Right kidney (tissue), 9 donors: ENCODE measurements at places on chromosomes 2 and 18.

- no peak for DNase-seq
Observed at GRCh38 chr18:46488471-46489213, 168.4 kb downstream of the LOXHD1 start.

- no peak for DNase-seq
Observed at GRCh38 chr18:79587779-79588635, 91.6 kb upstream of the CTDP1 start.

DNA sequence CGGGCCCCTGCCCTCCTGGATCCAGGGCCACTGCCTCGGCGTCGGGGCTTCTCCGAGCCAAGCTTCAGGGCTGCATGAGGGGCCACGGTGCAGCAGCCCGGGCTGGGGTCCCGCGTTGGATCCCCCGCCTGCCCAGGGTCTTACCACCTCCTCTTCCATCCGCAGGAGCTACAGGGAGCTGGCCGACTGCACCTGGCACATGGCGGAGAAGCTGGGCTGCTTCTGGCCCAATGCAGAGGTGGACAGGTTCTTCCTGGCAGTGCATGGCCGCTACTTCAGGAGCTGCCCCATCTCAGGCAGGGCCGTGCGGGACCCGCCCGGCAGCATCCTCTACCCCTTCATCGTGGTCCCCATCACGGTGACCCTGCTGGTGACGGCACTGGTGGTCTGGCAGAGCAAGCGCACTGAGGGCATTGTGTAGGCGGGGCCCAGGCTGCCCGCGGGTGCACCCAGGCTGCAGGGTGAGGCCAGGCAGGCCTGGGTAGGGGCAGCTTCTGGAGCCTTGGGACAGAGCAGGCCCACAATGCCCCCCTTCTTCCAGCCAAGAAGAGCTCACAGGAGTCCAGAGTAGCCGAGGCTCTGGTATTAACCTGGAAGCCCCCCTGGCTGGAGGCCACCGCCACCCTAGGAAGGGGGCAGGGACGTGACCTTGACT is 52.1 kb downstream of the RAMP1 start:
- DNase-seq = no peak

- peak; percentile 73 for DNase-seq
Observed at GRCh38 chr2:20667531-20668401, 822 bp downstream of the GDF7 start.

GRCh38 chr2:215137329-215137686 is 1.1 kb downstream of the ABCA12 start:
- no peak for DNase-seq

DNA sequence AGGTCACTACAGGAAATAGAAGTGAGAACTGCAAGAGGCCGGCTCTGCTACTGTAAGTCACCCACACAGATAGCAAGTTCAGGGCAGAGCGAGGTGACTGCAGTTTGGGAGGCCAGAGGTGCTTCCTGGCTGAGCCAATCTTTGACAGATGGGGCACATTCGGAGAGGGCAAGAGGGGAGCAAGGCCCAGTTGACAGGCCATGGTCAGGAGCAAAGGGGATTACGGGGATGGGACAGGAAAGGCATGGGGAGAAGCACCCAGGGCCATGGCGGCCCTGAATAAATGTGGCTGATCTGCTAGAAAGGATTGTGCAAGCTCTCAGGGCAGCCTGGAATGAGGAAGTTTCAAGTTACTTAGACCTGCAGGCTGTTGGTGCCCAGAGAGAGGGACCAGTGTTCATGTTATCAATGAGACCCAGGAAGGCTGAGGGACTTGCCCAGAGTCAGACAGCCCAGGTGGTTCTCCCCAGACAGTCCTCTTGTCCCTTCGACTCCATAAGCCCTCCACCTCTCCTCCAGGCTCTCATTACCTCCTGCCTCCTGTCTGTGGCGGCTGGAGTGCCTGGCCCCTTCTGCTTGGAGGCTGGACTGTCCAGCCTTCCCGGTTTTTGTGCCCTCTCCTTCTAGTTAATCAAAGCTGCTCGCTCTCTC is 123.3 kb downstream of the CTIF start:
- DNase-seq = peak; percentile 51

DNA sequence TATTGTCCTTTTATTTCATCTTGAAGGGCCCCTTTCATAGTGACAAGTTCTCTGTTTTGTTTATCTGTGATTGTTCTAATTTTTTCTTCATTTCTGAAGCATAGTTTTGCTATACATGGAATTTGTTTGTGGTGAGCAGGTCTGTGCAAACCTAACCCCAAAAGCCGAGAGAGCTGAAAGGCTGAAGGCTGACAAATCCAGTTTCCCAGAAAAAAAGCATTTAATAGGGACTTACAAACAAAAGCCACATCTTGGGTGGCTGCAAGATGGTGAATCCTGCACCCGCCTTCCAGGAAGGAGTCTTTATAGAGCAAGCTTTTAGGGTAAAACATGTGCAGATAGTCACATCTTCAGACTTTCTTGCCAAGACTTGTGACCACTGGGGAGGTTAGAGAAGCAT is 473.4 kb upstream of the TRIB2 start:
- no peak for DNase-seq

DNA sequence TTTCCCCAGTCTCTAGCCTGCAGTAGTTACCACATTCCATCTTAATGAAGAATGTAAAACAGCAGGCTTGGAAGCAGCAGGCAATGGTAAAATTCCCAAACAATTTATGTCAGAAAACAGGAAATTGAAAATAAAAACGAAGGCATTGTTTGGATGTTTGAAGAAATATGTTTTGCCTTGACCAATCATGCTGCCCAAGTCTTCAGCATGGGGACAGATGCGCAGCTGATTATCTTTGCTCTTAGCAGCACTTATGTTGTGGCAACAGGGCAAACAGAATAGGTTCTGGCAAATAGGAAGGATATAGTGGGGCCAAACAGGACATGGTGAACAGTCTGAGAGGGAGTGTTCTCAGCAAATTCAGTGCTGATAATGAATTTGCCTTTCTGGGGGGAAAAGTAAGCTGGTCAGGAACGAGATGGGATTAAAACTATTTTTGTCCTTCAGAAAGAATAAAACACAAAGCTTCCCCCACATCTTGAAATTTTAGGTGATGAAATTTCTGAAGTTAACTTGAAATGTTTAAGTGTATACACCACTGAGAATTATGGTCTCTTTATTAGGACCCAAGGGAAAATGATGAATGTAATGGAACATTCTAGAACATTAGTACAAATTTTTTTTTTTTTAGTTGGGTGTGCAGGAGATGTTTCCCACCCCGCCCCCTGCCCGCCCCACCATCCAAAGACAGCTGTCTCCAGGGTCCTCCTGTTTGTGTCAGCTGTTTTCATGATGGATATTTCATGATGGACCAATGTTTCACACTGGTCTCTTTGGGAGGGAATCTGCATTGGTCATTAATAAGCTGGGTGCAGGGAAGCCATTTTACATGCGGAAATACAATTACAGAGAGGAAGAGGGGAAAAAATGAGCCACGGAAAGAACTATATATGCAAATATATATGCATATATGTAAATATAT is 239.5 kb upstream of the REV1 start:
- DNase-seq = no peak

- DNase-seq = no peak
Observed at GRCh38 chr2:162795312-162795711, 43.3 kb downstream of the KCNH7 start.

- DNase-seq = no peak
Observed at GRCh38 chr18:48600456-48601090, 61.7 kb downstream of the CTIF start.

DNA sequence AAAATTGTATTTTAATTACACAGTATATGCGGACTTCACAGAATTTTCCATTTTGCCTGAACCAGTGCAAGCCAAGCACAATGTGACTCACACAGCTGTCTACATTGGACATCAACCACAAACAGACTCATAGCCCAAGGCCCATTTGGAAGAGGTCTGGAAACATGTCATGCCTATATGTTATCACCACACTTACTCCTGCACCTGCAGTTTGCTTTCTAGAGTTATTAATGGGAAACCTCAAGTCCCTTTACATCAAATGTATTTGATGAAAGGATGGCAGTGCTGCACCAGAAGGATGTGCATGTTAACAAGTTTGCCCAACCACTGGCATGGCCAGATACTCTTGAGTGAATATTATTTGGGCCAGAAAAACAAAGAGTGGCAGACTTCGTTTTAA is 548.9 kb upstream of the CDH2 start:
- DNase-seq = no peak

GRCh38 chr2:183040604-183041003 is 2.3 kb upstream of the NCKAP1 start:
- DNase-seq = no peak

DNA sequence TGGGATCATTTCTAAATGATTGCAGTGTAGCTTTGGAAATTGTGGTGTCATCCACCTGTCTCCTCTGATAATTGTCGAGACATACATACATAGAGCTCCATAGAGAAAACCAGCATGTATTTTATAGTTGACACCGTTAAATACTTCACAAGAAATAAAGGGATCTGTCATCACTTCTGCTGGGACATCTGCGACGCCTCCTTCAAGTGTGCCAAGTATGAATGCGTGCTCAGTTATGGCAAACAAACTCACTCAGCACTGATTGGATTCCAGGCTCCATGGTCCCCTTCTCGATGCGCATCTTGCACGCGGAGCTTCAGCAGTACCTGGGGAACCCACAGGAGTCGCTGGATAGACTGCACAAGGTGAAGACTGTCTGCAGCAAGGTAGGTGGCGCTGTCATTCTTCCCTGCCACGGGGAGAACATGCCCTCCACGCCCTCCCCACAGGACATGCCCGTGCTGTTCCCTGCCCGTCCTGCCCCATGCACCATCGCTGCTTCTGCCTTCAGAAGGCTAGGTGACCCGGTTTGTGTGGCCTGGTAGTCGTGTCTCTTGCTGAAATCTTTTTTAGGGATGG is 64.1 kb downstream of the TRAPPC12 start:
- DNase-seq = no peak

GRCh38 chr18:24319757-24320156 is 77.9 kb downstream of the OSBPL1A start:
- DNase-seq = no peak

- no peak for DNase-seq
Observed at GRCh38 chr2:73043929-73044832, 27.3 kb downstream of the SFXN5 start.

GRCh38 chr2:71530641-71531332 is 77.4 kb downstream of the DYSF start:
- no peak for DNase-seq

DNA sequence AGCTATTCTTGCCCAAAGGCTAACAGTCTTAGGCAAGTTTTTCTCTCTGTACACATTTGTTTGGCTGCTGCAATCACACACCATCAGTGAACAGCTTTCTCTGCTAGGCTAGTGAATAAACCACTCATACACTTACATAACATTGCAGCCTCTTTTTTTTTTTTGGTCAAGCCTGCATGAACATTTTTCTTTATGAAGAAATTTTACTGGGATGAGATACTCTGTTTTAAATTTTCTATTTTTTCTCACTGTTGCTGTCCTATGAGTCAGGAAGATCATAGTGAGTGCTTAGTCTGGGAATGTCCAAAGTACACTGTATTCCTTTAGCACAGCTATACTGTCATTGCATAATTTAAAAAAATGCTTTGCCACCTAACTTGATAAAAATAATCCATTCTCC is 58.5 kb downstream of the ROCK1 start:
- DNase-seq = no peak

DNA sequence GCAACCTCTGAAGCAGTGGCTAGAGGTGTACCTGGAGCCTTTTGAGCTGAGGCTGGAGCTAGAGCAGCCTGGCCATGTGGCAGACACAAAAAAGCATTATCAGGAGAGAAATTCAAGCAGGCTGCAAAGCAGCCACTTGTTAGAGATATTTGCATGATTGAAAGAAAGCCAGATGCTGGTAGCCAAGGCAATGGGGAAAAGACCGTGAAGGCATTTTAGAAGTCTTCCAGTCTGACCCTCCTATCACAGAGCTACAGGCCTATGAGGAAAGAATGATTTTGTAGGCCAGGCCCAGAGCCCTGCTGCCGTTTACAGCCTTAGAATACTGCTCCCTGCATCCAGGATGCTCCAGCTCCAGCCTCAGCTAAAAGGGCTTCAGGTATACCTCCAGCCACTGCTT is 41.4 kb upstream of the TNP1 start:
- no peak for DNase-seq

GRCh38 chr2:149575752-149576151 is 11.8 kb downstream of the MMADHC start:
- DNase-seq = no peak

- DNase-seq = no peak
Observed at GRCh38 chr2:38723173-38723572, 28.0 kb downstream of the SRSF7 start.

- no peak for DNase-seq
Observed at GRCh38 chr2:237503201-237503600, 16.1 kb downstream of the MLPH start.

- DNase-seq = no peak
Observed at GRCh38 chr2:200860092-200860795, 4.2 kb downstream of the CLK1 start.

- no peak for DNase-seq
Observed at GRCh38 chr2:12223732-12224131, 477.3 kb downstream of the LPIN1 start.

GRCh38 chr2:105768961-105769452 is 24.3 kb downstream of the NCK2 start:
- DNase-seq = no peak

DNA sequence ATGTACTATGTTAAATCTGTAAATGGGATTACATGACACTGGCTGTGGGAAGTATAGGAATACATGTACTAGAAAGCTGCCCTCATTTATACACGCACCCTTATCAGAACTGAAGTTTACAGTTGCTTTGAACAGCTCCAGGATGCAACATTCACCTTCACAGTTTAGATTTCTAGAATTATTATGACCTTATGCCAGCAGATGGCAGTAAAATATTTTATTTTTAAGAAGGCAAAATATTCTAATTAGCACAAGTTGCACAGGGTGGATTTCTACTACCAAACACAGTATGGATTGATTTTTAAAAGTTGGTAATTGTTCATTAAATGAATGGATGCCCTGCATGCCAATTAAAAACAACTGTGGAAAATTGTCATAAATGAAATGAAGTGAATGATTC is 670.4 kb downstream of the KCNJ3 start:
- DNase-seq = no peak

DNA sequence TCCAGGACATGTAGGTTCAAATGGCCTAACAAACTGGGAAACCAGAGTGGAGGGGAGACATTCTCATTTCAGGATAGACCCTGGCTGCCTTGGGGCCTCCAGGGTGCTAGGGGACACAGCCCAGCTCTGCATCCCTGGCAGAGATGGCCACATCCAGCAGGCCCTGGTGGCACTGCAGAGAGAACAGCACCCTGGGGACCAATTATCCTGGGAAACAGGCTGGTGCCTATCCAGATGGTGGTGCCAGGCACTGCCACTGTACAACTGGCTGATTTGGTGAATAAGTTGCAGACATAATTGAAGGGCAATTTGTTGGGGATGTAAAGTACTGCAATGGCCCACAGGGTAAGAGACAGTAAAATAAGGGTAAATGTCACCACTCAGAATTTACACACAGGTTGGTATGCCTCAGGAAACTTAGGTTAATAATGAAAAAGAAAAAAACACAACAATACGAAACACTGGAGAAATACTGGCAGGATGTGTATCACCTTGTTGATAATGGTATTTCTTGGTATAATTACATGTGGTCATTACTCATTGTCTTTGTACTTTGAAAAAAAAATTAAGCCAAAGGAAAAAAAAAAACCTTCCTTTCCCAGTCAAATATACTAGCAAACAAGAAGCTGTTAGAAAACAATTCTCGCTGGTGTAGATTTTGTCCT is 12.8 kb upstream of the SFTPB start:
- DNase-seq = no peak

GRCh38 chr2:156385242-156385641 is 50.9 kb upstream of the GPD2 start:
- no peak for DNase-seq

- no peak for DNase-seq
Observed at GRCh38 chr2:218009765-218010139, 7.0 kb upstream of the TNS1 start.
